ENCODE measurements at places on chromosomes 4 and X.

- DNase-seq, result no peak
Measured at GRCh38 chr4:71239365-71239764, 99.5 kb upstream of the SLC4A4 start.

DNA sequence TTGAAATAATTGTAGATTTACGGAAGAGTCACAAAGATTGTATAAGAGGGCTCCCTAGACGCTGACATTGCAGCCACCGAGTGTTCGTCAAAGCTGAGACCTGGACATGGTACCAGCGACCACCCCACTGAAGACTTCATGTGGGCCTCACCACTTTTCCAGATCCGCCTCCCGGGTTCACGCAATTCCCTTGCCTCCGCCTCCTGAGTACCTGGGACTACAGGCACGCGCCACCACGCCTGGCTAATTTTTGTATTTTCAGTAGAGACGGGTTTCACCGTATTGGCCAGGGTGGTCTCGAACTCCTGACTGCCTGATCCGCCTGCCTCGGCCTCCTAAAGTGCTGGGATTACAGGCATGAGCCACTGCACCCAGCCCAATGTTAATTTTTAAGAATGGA lies 29.7 kb downstream of the CPLX1 start:
- DNase-seq, result no peak

DNA sequence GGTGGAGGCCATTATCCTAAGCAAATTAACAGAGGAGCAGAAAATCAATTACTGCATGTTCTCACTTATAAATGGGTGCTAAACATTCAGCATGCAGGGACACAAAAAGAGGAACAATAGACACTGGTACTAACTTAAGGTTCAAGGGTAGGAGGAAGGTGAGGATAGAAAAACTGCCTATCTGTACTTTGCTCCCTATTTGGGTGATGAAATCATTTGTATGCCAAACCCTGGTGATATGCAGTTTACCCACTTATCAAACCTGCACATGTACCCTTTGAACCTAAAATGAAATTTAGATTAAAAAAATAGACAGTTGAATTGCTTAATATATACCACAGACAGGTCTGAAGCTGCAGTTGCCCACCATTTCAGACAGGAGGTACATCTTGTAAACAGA lies 143.3 kb upstream of the KLHL4 start:
- no peak for DNase-seq

GRCh38 chrX:133923113-133923512 lies 62.3 kb downstream of the GPC3 start:
- no peak for DNase-seq

DNA sequence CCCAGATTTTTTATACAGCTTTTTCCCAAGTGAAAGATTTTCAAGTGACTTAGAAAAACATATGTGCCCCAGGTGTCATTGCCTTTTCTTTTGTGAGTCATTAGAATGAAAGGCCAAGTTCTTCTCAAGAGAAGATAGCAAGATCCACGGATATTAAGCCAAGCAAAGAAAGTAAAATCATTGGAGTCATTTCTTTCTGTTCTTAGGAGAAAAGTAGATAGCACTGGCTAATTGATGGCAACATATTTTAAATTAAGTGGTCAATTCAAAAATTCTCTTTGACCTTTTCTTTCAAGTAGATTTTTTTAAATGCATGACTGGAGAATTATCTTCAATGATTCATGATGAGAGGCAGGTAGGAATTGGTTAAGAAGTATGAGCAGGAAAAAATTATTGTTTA lies 94.4 kb downstream of the HHIP start:
- DNase-seq, result no peak

DNA sequence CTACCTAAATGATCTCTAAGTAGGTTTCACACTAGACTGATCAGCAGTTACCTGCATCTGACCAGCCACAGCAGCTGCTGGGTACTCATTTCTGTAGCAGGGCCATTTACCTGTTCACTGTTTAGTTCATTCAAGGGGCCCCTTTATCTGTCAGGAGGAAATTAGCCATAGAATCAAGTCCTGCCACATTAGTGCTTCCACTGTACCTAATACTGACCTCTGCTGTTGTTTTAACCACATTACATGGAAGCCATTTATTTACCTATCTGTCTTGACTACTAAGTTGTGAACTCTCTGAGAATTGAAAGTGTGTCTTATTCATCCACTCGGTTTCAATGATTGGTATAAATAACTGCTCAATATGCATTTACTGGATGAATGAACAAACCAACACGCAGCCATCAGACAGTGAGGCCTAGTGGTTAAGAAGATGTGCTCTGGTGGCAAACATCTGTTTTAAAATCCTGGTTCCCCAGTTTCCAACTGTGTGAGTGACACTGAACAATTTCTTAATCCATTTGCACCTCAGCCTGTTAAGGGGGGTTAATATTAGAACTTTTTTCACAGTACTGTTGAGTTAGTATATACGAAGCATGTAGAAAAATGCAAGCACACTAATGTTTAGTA lies 30.0 kb upstream of the ANXA5 start:
- DNase-seq, result no peak

GRCh38 chr4:118772081-118772766 lies 63.7 kb downstream of the SEC24D start:
- DNase-seq, result no peak

GRCh38 chr4:174248407-174248806 lies 35.1 kb downstream of the FBXO8 start:
- no peak for DNase-seq

DNA sequence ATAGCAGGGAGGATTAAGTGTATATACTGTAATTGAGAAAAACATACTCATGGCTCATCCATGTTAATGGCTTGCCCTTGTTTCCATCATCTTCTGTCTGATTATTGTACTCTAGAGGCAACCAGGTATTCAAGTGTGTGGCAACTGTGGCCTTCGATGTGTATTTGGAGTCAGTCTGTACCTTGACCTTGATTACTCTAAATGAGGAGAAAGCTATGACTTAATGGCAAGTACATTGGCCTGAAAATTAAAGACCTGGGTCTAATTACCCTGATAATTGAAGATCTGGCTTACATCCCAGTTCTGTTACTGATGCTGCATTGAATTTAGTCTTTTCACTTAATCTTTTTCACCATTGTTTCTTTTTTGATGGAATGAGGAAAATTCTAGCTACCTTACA lies 409.2 kb downstream of the CCSER1 start:
- DNase-seq, result no peak

DNA sequence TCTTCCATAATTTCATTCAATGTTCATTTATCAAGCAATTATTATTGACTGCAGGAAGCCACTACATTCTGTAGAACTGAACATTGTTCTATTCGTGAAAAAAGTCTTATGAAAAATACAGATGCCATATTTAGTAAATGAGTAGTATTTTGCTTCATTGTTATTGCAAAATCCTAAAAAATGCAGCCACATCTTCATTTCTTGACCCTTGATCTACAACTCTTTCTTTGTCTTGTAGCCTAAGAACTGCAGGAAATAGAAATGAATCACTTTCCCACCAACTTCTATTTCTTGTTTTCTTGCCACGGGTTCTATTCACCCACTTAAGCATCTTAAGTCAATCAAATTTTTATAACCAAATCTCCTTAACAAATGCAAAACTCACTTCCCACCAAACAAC lies 63.3 kb downstream of the KCNIP4 start:
- DNase-seq, result no peak

DNA sequence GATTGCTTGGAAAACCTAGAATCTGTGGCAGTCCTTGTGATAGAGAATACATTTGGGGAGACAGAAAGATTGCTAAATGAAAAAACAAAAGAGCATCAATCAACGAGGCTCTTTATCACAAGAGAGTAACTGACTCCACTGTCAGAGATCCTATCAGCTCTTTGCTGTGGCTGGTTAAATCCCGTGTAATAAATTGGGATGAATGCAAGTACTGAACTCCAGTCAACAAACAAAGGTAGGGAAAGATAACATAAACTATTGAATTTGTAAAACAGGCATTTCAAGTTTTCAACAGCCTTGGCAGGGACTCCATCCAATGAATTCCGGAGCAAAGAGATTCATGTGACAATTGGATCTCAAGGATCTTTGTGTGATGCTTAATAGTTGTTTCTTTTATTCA lies 21.3 kb downstream of the MMRN1 start:
- no peak for DNase-seq

GRCh38 chrX:48945517-48946348 lies 11.7 kb downstream of the OTUD5 start:
- DNase-seq, result no peak

- DNase-seq, result no peak
Measured at GRCh38 chr4:52015366-52015765, 4.8 kb downstream of the LRRC66 start.

GRCh38 chrX:51148848-51149247 lies 183.8 kb upstream of the NUDT10 start:
- no peak for DNase-seq

GRCh38 chr4:26088433-26088928 lies 174.5 kb downstream of the SMIM20 start:
- peak; percentile 4 for DNase-seq

GRCh38 chrX:153870791-153871360 lies 15.1 kb downstream of the L1CAM start:
- DNase-seq, result no peak

DNA sequence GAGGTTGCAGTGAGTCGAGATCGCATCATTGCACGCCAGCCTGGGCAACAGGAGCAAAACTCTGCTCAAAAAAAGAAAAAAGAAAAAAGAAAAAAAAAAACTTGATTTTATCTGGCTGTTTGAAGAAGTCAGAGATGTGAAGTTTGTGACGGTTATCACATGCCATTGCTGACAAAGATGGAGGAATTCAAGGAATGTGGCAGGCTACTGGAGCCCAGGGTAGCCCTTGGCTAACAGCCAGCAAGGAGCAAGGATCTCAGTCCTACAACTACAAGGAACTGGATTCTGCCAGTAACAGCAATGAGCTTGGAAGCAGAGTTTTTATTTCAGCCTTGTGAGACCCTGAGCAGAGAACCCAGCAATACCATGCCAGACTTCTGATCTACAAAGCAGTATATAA lies 24.3 kb upstream of the TET2 start:
- no peak for DNase-seq

DNA sequence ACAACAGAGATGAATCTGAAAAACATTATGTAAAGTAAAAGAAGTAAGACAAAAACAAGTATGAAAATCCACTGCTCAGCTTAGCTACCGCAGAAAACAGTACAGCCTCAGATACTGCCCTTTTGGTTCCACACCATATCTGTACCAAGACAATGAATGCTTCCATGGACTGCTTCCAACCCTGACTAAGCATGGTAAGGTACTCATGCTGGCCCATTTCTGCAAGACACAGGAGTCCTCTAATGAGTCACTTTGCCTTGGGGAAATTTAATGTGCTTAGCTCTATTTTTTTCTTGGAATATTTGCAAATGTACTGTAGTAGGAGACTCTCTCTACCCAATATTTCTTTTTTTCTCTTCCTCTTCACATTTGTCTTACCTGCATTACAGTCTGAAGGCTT lies 931.7 kb upstream of the HS3ST1 start:
- DNase-seq, result no peak

DNA sequence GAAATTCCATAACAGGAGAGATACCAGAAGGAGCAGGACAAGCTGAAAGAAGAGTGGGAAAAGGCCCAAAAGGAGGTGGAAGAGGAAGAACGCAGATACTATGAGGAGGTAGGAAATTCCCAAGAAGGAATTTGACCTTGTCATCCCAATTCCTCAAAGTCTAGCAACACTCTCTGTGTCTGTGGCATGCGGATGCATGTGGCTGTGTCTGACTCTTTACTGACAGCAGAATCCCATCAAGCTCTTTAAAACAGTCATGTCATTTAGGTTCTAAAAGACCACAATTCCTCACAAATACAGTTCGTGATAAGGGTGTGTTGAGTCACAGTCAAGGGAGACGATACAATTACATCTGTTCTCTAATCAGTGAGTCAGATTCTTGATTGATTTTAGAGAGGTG lies 68.5 kb downstream of the PHOX2B start:
- no peak for DNase-seq

- no peak for DNase-seq
Measured at GRCh38 chrX:148049441-148049840, 68.3 kb downstream of the FMR1NB start.

- no peak for DNase-seq
Measured at GRCh38 chrX:70012756-70013155, 37.0 kb downstream of the AWAT2 start.

DNA sequence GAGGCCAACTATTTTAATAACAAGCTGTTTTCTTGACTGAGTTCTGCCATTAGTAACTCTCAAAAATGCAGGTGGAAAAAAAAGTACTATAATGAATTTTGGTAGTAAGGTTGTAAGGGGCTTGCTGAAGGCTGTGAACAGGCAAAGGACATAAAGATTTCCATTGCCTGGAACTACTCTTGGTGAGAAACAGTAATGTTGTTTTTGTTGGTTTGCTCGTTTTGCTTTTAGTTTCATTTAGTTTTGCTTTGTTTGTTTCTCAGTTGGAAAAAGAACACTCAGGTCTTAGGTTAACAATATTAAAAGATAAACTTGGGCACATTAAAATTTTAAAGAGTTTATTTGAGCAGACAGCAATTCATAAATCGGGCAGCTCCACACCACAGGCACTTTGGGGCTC lies 824.5 kb upstream of the HTR2C start:
- DNase-seq, result no peak

DNA sequence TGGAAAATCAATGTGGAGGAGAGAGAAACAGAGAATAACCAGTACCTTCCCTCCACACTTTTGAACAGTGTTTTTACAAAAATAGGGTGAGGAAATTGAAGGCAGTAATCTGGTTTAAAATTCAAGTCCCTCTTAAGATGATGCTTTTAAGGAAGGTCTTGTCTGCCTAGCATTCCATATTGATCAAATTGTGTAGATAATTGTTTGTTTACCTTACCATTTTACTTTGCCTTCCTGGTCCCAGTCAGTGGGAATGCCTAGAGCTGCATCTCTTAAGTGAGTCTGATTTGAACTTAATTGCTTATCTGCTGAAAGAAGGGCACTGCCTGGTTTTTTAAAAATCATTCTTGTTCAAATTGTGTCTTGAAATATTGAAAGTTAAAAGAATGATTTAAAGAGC lies 14.4 kb upstream of the MAOA start:
- no peak for DNase-seq

DNA sequence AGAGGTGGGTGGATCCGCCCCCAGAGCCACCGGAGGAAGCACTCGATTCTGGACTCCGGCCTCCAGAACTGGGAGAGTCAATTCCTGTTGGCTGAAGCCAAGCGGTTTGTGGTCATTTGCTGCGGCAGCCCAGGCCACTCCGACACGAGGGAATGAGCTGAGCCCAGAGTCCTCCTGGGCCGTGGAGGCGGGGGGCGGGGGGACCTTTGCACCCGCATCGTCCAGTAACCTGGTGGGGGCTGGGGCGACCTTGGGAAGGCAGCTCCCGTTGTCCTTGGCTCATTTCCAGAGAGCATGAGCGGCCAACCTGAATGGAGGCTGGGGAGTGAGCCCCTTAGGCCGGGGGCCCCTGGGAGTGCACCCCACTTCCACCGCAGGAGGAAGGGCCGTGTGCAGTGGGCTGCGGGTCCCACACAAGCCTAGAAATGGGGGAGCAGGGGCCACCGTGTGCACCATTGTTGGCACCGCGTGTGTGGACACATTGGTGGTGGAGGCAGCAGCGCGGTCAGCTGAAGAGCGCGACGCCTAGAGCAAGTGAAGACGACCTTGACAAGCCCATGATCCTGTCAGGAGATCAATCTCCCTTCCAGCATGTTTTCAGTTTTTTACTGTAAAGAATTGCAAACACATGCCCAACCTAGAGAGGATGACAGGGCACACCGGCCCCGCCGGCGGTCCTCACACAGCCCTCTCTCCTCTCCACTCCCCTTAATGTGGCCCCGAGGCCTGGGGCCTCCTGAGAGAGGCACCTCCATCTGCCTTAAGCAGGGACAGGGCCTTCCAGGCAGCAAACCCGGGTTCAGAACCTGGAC lies 19.9 kb upstream of the DUSP9 start:
- no peak for DNase-seq
